CD4-positive, alpha-beta T cell treated with Interleukin-21 for 1 hour (primary cell): ENCODE measurements at places on chromosomes 12 and 14.

- no peak for DNase-seq
Observed at GRCh38 chr12:101619858-101620761, 25.3 kb downstream of the MYBPC1 start.

GRCh38 chr12:26279091-26279490, 83.7 kb downstream of the SSPN start:
- no peak for DNase-seq

GRCh38 chr12:98109266-98109665, 406.1 kb upstream of the TMPO start:
- DNase-seq: no peak

DNA sequence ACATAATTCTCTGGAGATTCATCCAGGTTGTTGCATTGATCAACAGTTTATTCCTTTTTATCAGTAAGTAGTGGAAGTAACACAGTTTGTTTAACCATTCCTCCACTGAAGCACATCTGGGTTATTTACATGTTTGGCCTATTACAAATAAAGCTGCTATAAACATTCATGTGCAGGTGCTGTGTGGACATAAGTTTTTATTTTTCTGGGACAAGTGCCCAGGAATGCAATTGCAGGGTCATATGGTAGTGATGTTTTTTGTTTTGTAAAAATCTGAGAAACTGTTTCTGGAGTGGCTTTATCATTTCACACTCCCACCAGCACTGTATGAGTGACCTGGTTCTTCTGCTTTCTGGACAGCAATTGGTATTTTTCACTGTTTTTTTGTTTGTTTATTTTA, 505.4 kb downstream of the CCER1 start:
- DNase-seq: no peak

- DNase-seq: no peak
Observed at GRCh38 chr12:60666895-60667294, 1071.1 kb downstream of the SLC16A7 start.

DNA sequence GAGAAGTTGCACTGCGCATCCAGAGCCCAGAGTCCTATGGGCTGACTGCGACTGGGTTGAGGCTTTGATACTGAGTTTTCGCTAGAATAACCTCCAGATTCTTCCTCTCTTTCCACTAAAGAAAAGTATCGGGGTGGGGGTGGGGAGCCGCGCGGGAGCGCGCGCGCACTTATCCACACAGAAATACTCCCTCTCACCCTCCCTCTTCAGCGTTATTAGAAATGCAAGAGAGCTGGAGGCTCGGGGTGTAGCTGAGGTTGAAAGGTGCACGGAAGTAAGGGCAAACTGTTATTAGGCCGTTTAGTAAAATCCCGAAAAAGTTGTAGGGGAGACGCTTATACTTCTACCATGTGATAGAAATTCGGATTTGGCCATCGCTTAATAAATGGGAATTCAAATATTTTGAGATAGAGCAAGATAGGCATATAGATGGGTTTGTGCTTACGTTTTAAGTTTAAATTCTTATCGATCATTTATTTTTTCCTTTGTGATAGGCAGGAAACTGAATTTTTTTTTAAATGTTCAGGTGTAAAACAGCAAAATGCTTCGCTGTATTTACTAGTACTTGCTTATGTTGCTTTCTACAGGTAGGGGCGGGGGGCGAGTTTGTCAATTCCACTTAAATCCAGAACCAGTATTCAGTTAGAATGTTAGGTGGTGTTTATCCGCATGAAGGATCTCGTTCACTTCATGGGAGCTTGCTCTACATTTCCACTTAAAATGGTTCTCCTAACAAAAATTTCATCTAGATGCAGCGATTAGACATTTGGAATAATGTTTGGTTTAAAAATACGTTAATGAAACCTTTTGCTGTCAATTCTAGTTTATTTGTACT, 1.1 kb downstream of the ARHGAP5 start:
- peak; percentile 38 for DNase-seq

GRCh38 chr12:132395908-132396305, 66.5 kb upstream of the GALNT9 start:
- DNase-seq: no peak

GRCh38 chr12:54259194-54260011, 20.5 kb downstream of the CBX5 start:
- peak; percentile 40 for DNase-seq

- DNase-seq: no peak
Observed at GRCh38 chr14:31057701-31058364, 31.7 kb upstream of the STRN3 start.

GRCh38 chr12:88418856-88419497, 161.3 kb downstream of the KITLG start:
- DNase-seq: no peak
